ENCODE measurements at places on chromosomes 13 and 19.

DNA sequence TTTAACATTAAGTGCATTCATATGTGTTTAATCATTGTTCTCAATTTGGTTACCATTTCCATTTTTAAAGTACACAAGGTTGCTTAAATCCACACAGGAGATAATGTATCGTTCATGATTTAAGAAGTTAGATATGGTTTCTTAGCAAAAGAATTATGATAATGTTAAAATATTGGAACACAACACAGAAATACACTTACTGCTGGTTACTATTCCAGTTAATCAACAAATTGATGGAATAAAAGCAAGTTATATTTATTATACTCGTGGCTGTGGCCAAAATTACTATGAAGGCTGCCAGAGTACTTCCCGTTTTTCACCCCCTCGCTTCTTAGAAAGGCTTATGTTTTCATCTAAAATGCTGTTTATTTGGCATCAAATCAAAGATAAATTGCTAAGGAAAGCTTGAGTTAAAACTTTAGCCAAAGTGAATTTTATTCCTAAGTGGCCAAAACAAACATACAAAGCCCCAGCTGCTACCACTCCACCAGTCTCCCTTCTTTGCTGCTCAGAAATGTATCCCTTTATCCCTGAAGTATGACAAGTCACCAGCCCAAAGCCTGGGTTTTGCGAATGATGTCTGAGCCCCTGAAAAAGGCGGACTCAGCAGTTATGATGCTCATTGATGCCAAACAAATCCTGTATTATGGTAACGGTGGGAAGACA is 27.7 kb downstream of the LCP1 start:
- DNase-seq, result no peak

DNA sequence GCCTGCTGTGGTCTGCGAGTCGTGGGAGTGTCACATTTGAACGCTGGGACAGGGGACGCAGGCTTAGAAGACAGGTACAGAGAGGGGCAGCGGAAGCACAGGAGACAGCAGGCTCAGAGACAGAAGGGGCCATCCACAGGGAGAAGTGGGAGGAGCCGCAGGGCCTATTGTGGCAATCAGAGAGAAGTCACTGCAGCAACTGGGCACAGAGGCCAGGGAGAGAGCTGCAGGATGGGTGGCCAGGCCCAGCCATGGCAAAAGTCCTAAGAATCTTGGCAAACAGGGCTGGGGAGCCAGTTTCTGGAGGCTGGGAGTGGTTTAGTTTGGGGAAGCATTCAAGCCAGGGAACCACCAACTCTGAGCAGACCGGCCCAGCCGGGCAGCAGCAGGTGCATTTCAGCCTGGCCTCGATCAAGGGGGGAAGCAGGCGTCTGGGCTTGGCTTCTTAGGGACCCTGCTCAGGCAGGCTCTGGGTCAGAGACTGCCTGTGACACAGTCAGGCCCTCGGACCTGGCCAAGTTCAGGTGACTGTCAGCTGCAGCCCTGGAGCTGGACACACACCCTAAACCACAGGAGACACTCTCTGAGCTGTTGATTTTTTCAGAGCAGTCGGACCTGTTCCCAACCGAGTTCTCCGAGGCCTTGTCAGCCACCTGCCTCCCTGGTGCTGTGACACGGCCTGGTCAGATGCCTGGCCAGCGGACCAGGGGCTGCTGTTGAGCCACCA is 11.8 kb downstream of the SH3GL1 start:
- DNase-seq, result no peak

- no peak for DNase-seq
Observed at GRCh38 chr13:106464076-106464475, 71.4 kb downstream of the EFNB2 start.

GRCh38 chr19:11205939-11206570 is 8.7 kb upstream of the KANK2 start:
- DNase-seq, result no peak

GRCh38 chr13:77300176-77301037 is 26.5 kb downstream of the MYCBP2 start:
- no peak for DNase-seq

- no peak for DNase-seq
Observed at GRCh38 chr19:4578552-4579248, 19.2 kb upstream of the SEMA6B start.

DNA sequence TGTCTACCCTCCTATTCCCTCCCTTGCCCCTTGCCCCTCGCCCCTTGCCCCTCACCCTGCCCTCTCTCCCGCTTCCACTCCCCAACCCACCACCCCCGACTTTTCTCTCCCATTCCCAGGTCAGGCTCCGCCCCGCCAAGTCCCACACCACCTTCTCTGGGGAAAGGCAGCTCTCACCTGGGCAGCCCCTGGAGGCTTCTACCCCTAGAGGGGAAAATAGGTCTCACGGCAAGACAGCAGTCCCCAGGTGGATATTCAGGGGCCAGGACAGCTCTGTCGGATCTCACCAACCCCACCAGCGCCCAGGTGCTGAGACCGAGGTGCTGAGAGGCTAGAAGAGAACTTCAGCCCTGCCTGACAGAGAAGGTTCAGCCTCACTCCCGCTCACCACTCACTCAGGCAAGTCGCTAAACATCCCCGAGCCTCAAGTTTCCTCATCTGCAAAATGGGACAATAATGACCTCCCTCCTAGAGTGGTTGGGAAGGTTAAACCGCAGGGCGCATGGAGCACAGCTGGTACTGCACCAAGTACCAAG is 1.4 kb upstream of the ERFL start:
- no peak for DNase-seq

DNA sequence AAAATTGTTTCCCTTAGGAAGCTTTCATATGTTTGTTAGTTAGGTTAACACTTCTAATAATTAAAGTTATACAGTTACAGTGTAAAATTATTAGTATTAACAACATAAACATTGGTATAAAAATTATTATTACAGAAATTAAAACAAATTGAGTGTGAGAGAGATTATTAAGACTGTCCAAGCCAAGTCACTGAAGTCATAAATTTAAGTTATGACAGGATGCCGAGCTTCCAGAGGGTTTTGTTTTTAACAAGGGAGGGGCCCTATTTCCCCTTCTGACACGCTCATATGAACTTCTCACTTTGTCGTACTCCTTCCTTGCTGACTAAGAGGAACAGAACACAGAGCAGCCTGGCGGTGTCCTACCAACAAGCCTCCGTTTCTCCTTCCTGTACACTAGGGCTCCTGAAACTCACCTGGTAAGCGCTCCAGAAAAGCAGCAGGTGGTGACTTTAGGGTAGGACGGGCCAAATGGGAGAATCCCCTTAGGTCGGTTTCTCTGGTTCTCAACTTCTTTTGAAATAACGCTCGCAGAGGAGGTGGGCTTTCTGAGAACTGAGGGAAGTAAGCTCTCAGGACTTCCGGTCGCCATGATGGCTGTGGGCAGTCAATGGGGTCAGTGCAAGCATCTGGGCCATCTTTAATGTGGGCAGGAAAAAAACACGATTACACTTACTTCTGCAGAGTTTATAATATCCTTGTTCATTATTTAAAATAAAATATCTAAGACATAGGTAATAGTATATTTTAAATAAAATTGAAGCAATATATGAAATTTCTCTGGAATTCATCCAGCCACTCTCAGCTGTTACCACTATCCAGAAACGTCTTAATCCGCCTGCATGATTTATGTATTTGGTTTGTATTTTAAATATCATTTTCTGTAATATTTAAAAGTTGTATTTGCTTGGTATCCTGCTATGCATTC is at the start of gene CARD8:
Gene CARD8 (minus strand): TSS at position 537 of the 928 bp plus-strand sequence. CDS start 14,892 bp downstream, outside the sequence.
- peak; percentile 83 for DNase-seq

GRCh38 chr19:47663911-47664771 is 49.1 kb upstream of the EHD2 start:
- DNase-seq, result no peak

DNA sequence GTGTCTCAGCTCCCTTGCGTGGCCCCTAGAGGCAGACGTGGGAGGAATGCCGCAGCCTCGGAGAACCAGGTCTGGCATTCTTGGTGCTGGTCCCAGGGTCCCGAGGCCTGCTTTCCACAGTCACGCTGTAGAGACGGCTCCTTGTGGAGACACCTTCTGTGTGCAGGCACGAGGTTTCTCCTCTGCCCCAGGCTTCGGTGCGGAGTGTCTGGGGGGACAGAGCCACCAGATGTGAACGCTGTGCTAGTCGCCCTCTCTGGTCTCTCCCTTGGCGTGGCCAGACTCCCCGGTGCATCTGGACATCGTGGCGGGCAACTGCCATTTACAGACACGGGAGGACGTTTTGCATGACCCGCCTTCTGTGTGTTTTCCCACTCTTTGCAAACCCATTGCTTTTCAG is 7.5 kb upstream of the TMEM255B start:
- DNase-seq, result no peak

DNA sequence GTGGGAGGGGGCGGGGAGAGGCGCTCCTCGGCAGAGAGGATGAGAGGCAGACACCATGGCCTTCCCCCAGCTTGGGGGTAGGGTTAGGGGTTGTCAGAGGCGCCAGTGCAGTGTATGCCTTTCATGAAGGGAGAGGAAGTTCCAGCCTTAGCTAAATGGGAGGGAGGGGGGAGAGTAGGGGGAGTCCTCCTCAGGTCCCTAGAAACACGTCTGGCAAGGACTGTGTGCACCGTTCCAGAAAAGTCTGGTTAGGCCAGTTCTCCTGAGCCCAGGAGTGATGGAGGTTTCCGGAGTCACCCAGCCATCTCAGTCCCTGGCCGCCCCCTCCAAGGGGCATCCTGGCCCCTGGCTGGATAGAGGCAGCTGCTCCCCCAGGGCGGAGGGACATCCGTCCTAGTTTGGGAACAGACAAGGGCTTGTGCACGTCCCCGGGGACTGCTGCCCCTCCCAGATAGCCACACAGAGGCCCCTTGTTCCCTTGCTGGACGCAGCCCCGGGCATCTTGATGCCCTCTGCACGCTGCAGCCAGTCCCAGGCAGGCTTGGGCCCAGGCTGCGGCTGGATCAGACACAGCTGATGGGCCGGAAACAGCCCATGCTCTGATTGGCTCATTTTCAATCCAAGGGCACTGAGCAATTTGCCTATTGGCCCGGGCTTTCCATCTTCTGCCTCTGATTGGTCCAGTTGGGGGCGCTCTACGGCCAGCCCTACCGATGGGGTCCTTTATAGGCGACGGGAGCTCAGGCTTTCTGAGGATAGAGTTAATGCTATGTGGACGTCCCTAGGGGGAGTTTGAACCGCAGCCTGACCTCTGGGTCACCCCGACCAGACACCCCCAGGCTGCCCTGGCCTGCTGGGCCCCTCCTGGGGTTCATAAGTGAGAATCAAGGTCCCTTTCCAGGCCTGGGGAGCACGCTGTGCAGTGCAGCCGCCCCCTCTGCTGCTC is 3.8 kb downstream of the S1PR2 start:
- DNase-seq, result peak; percentile 96

- no peak for DNase-seq
Observed at GRCh38 chr19:48777720-48778119, 22.4 kb downstream of the FGF21 start.

DNA sequence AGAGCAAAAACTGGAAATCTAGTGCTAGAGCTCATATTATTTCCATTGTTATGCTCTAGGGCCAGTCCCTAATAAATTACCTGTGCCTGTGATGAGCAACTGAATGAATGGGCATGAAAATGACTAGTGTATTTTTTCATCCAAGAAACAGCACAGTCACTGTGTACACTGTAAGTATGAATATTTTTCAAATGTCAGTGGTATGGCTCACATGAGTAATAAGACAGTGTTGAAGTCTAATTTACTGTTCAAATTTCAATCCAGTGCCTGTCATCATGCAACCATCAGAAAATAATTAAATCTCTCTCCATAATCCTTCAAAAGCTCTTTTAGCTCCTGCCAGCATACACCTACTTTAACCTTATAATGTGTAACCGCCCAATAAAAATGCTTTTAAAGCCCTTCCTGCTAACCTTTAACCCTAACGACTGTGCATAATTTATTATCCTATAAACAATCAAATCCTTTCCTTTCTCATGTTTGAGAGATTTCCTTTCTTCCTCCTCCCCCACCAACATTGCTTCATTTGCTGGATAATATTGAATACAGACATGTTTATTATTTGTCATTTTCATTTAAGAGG is 378.3 kb downstream of the GPC5 start:
- DNase-seq, result no peak

DNA sequence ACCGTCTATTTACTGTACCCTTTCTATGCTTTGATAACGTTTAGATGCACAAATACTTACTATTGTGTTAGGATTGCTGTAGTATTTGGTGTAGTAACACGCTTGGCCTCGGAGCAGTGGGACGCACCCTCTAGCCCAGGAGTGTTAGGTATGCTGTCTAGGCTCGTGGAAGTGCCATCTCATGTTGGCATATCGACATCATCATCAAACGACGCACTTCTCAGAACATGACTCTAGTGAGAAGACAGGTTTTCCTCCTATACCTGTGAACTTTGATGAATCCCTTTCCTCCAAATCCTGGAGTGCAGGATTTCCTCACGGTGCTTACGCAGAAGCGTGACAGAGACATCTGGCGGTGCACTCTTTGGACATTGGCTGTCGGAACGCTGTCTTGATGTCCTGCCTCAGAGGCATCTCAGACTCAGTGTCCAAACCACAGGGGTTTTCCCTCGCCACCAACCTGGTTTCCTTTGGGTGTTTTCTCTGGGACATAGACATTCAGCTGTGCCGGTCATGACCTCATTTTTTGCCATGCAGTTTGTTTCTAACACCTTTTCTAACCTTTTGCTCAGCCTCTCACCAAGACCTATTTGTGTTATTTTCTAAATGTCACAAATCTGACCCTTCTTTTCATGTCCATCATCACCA is 6.3 kb downstream of the SNRNP70 start:
- DNase-seq, result no peak

DNA sequence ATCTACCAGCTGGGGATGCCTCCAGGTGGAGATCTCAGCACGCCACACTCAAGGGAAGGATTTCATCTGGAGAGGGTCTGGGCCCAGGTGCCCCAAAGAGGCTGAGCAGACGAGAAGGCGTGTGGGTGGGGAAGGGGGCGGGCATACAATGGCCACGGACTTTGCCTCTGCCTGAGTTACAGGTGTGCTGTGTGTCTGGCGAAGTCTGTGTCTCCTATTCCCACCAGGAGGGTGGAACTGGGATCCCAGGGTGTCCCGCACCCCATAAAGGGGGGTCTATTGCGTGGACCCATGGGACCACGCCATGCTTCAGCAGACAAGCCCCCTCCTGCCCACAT is 3.6 kb downstream of the TLE2 start:
- DNase-seq, result no peak

DNA sequence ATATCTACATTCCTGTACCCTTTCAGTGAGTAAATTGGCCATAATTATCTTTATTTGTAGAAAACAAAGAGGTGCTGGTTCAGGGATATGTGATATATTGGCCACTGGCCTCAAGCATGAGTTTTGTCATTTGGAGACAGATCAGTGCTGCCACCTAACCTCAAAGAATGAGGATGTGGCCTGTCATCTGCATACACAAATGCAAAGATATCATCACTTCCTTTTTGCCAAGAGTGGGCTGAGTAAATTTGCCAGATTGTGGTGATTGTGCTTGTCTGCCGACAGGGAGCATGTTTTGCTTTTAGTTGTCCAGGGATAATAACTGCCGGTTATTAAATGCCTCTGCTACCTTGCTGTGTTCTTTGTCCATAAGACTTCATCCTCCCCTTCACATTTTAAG is 44.2 kb downstream of the WASF3 start:
- DNase-seq, result no peak

DNA sequence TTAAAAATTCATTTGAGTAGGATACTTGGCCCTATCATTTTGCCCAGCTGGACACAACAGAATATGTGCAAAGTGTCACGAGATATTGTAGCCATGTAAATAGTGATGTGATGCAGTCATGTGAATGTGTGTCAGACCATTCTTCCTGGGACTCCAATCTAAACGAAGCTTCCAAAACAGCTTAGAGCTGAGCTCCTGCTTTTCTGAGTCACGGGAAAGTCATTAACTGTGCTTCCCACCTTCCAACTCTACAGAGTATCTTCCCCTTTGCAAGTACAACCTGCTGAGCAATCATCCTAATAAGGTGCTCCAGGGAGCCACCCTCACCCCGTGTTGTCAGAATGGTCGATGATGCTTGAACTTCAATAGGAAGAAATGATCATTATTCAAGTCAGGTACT is 294.7 kb downstream of the MYO16 start:
- no peak for DNase-seq

Measured in COLO829 (cell line).